NCI-H187 (cell line): ENCODE measurements at places on chromosomes 11 and 22.

- DNase-seq, result no peak
These were observed 32.2 kb downstream of the SLC6A5 start for GRCh38 chr11:20631519-20632168.

DNA sequence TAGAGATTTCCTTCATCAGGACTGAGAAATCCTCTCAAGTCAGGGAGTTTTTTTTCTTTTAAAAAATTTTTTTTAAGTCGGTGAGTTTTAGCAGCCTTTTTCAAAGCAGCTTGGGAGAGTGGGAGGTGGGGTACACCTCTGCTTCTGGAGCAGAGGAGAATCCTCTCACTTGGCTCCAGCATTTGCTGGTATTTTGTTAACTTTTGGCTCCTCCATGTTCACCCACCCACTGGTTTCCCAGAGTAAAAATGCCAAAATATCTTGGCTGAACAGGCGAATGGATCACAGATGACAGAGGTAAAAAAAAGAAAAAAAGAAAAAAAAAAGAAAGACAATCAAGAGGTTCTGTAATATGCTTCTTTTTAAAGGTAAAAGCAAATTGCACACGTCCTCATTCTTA, 68.0 kb downstream of the GAB2 start:
- no peak for DNase-seq

DNA sequence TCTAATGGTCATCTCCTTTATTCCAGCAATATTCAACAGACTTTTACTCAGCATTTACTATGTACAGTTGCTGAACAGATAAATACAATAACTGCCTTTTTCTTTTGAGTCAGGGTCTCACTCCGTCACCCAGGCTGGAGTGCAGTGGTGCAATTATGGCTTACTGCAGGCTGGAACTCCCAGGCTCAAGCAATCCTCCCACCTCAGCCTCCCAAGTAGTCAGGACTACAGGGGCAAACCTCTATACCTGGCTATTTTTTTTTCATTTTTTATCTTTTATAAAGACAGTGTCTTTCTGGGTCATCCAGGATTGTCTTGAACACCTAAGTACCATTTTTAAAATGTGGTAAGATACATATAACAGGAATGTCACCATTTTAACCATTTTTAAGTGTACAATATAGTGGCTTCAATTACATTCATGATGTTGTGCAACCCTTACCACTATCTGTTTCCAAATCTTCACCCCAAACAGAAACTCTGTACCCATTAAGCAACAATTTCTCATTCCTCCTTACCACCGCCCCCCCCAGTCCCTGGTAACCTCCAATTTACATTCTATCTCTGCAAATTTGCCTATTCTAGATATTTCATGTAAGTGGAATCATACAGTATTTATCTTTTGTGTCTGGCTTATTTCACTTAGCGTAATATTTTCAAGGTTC, 67.8 kb downstream of the MIAT start:
- no peak for DNase-seq

DNA sequence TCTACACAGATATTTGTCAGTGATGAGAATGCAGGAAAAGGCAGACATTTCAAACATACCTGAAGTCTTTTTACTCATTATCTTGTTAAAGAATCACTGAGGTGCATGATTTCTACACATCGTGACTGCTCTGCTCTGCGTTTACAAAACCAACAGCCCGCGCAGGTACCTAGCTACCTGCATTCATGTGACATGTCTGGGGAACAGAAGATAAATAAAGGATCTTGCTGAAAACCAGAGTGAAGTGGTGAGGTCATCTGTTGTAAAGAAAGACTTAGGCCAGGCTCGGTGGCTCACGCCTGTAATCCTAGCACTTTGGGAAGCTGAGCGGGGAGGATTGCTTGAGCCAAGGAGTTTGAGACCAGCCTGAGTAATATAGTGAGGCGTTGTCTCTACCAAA, 15.7 kb downstream of the ASPHD2 start:
- DNase-seq, result no peak

- no peak for DNase-seq
These were observed 965 bp downstream of the OR9Q1 start for GRCh38 chr11:58024601-58025091.

GRCh38 chr11:32333320-32333991, 101.9 kb downstream of the WT1 start:
- DNase-seq, result no peak
